ENCODE measurements at places on chromosomes 4 and X. TPM values are rescaled to one million over a fixed set of nuclear protein-coding genes. Genes with fewer than 3 reads are reported as not detected.

- no peak for DNase-seq
- no peaks in the 10 kb centered on the region for H3K27me3 ChIP-seq
- H3K4me3 ChIP-seq, result no peak overlapping the region
- no peaks in the 10 kb centered on the region for H3K4me1 ChIP-seq
- H3K36me3 ChIP-seq, result no peaks in the 10 kb centered on the region
Measured at GRCh38 chrX:130418066-130418465, 16.3 kb downstream of the RBMX2 start.

GRCh38 chr4:78656968-78657445 lies 105.4 kb downstream of the ANXA3 start:
- no peaks in the 10 kb centered on the region for H3K27me3 ChIP-seq
- H3K36me3 ChIP-seq, result no peaks in the 10 kb centered on the region
- peaks cover 21% of the 10 kb centered on the region for H3K4me1 ChIP-seq
- no peak overlapping the region for H3K27ac ChIP-seq
- DNase-seq, result no peak
- H3K4me3 ChIP-seq, result no peak overlapping the region

DNA sequence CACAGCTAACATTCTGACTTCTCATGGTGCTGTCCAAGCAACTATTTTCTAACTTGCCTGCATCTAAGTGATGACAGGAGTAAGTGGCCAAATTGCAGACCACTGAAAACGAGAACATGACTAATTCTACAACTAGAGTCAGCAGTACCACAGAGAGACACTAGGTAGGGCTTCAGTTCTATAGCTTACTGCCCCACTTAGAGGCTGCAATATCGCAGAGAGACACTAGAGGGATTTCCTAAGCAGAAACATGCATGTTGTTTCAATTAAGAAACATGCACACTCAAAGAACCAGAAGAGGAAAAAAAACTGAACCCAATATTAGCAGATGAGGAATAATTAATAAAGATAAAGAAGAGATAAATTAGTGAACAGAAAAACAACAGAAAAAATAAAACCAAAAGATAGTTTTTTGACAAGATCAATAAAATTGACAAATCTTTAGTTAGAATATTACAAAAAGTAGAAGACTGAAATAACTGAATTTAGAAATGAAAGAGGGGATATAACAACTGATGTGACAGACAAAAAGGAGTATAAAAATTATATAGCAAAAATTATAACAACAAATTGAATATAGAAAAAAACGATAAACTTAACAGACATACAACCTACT lies 100.8 kb downstream of the SPIN4 start:
- no peaks in the 10 kb centered on the region for H3K36me3 ChIP-seq
- H3K4me1 ChIP-seq, result no peaks in the 10 kb centered on the region
- H3K27me3 ChIP-seq, result no peaks in the 10 kb centered on the region
- H3K27ac ChIP-seq, result no peak overlapping the region
- no peak for DNase-seq

DNA sequence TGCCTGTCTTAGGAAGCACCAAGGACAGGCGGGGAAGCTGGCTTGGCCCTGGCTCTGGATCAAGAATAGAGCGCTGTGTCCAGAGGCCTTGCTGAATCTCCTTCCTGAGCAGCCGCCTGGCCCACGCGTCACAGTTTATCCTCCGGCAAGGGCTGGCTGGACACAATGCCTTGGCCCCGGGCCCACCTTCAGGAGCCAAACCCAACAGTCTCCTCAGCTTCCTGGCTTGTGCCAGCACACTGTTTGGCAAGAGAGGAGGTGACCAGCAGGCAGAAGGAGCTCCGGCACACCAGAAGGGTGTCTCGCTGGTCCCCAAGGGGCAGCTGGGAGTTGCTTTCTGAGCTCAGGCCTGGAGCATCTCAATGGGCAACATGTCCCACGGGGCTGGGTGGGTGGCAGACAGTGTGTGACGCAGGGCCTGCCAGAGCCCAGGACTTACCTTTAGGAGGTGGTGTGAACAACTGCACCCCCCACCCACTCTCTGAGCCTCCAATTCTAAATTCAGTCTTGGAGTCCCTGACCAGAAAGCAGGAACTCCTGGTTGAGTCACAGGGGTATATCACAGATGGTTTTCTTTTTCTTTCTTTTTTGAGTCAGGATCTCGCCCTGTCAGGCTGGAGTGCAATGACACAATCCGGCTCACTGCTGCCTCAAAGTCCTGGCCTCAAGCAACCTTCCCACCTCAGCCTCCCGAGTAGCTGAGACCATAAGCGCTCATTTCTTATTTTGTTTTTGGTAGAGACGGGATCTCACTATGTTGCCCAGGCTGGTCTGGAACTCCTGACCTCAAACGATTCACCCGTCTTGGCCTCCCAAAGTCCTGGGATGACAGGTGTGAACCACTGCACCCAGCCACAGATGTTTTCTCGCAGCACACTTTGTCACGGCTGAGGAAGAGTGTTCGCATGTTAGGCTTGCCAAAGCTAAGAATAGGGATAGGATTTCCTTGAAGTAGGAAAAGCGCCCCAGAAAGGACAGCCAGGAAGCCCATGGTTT lies 361.2 kb downstream of the BCOR start:
- no peak for DNase-seq
- H3K27me3 ChIP-seq, result no peaks in the 10 kb centered on the region
- H3K4me1 ChIP-seq, result no peaks in the 10 kb centered on the region
- H3K36me3 ChIP-seq, result no peaks in the 10 kb centered on the region

DNA sequence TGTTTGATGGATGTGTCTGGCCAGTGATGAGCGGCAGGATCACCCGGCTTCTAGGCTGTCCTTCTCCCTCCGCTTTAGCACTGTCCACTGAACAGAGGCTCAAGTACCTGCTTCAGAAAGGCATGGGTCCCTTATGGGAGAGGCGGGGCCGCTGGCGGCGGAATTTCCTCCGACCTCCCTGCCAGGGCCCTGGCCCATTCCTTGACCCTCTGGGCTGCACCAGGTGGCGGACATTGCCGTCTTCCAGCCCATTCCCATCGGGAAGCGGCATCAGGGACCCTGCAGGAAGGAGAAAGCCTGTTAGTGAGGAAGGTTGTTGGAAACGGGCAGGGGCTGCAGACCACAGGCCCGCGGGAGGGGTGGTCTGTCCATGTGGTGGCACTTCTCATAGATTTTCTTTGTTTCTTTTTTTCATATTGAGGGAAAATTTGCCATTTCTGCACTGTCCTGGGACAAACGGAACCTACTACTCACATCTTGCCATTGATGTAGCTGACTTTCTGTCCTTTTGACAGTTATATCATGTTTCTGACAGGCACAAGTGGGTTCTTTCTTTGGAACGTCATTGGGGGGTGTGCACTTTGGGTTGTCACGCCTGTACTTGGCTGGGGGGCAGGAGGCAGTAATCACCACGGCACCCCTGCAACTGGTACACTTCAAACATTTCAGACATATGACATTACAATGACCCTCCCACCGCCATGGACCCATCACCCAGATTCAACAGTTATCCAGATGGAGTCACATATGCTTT lies 6.1 kb downstream of the APLN start:
- DNase-seq, result peak; percentile 13
- H3K4me1 ChIP-seq, result peaks cover 2% of the 10 kb centered on the region
- H3K4me3 ChIP-seq, result no peak overlapping the region
- H3K36me3 ChIP-seq, result no peaks in the 10 kb centered on the region
- H3K27me3 ChIP-seq, result no peaks in the 10 kb centered on the region

- H3K4me1 ChIP-seq, result no peaks in the 10 kb centered on the region
- no peaks in the 10 kb centered on the region for H3K36me3 ChIP-seq
- H3K4me3 ChIP-seq, result no peak overlapping the region
- H3K27me3 ChIP-seq, result no peaks in the 10 kb centered on the region
- no peak for DNase-seq
- H3K27ac ChIP-seq, result no peak overlapping the region
Measured at GRCh38 chr4:148477276-148477675, 35.1 kb upstream of the NR3C2 start.

Gene RTL5
- total RNA-seq, result 4.4 TPM

DNA sequence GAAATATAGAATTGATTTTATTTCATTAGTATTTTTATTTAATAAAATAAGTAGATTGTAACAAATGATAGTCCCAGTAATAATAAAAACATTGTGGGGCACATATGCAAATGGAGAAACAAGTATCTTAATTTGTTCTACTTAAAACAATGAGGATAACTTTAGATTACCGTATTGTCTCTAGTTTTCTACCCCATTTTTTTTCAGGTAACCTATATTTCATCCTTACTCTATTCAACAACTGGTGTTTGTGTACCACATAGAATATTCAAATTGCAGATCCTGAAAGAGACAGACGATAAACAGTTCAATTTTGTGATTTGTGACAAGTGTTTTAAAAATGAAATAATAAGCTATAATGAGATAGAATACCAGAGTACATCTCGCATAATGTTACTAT lies 671.8 kb downstream of the GALNTL6 start:
- H3K36me3 ChIP-seq, result no peaks in the 10 kb centered on the region
- no peak for DNase-seq
- H3K4me1 ChIP-seq, result no peaks in the 10 kb centered on the region

DNA sequence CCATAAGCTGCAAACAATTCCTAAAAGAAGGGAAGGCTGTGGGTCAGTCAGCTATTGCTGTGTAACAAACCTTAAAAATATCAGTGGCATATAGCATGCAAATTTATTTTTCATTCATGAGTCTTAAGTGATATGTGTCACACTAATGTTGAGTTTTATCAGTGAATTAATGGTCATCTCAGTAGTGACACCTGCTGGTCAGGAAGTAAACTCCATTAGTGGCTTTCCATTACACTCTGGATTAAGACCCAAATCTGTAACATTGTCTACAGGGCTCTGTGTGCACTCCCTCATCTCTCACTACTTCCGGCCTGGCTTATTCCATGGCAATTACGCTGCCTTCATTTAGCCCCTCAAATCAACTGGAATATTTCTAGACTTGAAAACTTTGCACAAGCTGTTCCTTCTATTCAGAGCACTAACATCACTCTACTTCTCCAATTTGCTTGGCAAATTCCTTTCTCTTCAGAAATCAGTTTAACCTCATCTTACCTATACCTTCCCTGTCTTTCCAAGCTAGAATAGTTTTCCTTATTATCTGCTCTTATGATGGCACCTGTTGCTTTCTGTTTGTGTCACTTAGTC lies 217.3 kb upstream of the TAPT1 start:
- H3K4me1 ChIP-seq, result no peaks in the 10 kb centered on the region
- no peak overlapping the region for H3K27ac ChIP-seq
- H3K36me3 ChIP-seq, result no peaks in the 10 kb centered on the region
- no peak overlapping the region for H3K4me3 ChIP-seq

DNA sequence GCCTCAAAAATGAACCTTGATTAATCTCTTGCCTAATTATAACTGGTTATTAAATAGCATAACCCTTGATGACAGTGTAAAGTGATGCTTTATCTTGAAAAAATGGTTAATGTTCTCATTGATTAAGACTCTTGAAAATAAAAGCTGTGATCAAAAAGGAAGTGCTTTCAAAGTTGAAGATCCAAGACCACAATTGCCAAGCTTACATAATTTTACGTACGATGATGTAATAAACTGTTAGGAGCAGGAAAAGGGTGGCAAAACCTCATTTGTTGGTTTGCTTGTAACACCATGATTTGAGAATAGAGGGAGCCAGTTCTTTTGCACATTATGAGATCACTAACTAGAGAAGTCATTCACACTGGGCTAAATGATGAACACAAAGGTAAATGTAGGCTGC lies 322.2 kb downstream of the ADGRL3 start:
- H3K4me1 ChIP-seq, result no peaks in the 10 kb centered on the region
- H3K27me3 ChIP-seq, result no peaks in the 10 kb centered on the region
- no peaks in the 10 kb centered on the region for H3K36me3 ChIP-seq
- no peak overlapping the region for H3K4me3 ChIP-seq
- DNase-seq, result no peak
- H3K27ac ChIP-seq, result no peak overlapping the region

Gene MAGEB1
- not detected for total RNA-seq

- no peak overlapping the region for H3K4me3 ChIP-seq
- H3K27ac ChIP-seq, result no peak overlapping the region
- H3K36me3 ChIP-seq, result no peaks in the 10 kb centered on the region
- DNase-seq, result no peak
- no peaks in the 10 kb centered on the region for H3K4me1 ChIP-seq
- H3K27me3 ChIP-seq, result no peaks in the 10 kb centered on the region
Measured at GRCh38 chr4:8697826-8698225, 105.3 kb downstream of the CPZ start.

- no peaks in the 10 kb centered on the region for H3K27me3 ChIP-seq
- no peak overlapping the region for H3K4me3 ChIP-seq
- H3K36me3 ChIP-seq, result no peaks in the 10 kb centered on the region
- no peak for DNase-seq
- H3K27ac ChIP-seq, result no peak overlapping the region
- no peaks in the 10 kb centered on the region for H3K4me1 ChIP-seq
Measured at GRCh38 chr4:78923464-78924312, 15.6 kb downstream of the PAQR3 start.

Gene SPARCL1
- 558 TPM for total RNA-seq

Gene RASGEF1B
- 13.5 TPM for total RNA-seq

DNA sequence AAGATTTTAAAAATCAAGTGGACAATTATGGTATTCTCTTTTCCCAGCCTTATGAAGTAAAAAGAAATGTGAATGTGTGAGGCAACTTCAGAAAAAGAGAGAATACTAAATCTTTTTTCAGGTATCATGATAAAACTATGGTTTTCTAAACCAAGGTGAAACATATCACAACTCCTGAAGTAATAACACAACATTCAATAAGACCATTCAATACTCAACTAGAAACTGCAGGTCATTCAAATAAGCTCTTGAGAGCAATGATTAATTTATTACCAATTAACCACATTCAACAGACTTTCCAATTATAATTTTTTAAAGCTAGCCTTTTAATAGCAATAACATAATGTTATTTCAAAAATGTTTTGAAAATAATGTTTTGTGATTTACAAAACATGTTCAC lies 35.8 kb downstream of the SLC10A7 start:
- no peak for DNase-seq
- no peak overlapping the region for H3K27ac ChIP-seq
- H3K27me3 ChIP-seq, result no peaks in the 10 kb centered on the region
- H3K4me1 ChIP-seq, result no peaks in the 10 kb centered on the region
- H3K4me3 ChIP-seq, result no peak overlapping the region
- H3K36me3 ChIP-seq, result no peaks in the 10 kb centered on the region

DNA sequence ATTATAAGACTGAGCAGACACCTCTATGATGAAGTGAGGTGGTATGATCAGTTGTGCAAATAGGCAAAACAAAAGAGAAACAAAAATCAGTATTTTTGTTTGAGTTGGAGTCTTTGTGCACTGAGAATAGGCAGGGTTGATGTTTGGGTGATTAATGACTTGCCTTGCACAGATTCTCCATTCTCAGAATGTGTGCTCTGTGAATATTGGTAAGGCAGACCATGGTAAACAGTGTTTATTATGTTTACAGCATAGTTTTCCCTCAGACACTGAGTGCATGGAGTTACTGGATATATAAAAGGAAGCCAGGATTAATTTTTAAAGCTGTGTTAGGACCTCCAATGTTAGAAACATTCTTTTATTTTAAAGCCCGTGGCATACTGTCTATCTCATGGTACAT lies 240.2 kb upstream of the MAGEB16 start:
- H3K4me3 ChIP-seq, result no peak overlapping the region
- no peaks in the 10 kb centered on the region for H3K36me3 ChIP-seq
- DNase-seq, result no peak
- no peak overlapping the region for H3K27ac ChIP-seq

GRCh38 chrX:72299891-72300630 lies 5.7 kb downstream of the CITED1 start:
- H3K36me3 ChIP-seq, result no peaks in the 10 kb centered on the region
- H3K27me3 ChIP-seq, result peaks cover 2% of the 10 kb centered on the region
- DNase-seq, result no peak
- no peak overlapping the region for H3K4me3 ChIP-seq
- H3K4me1 ChIP-seq, result peaks cover 4% of the 10 kb centered on the region

Gene NLRP2B
- total RNA-seq, result not detected

- no peaks in the 10 kb centered on the region for H3K4me1 ChIP-seq
- H3K4me3 ChIP-seq, result no peak overlapping the region
- H3K27me3 ChIP-seq, result no peaks in the 10 kb centered on the region
- no peaks in the 10 kb centered on the region for H3K36me3 ChIP-seq
- no peak overlapping the region for H3K27ac ChIP-seq
Measured at GRCh38 chr4:61666244-61666643, 466.1 kb downstream of the ADGRL3 start.
